Astrocyte of the cerebellum (primary cell): ENCODE measurements at places on chromosomes 1 and 21.

DNA sequence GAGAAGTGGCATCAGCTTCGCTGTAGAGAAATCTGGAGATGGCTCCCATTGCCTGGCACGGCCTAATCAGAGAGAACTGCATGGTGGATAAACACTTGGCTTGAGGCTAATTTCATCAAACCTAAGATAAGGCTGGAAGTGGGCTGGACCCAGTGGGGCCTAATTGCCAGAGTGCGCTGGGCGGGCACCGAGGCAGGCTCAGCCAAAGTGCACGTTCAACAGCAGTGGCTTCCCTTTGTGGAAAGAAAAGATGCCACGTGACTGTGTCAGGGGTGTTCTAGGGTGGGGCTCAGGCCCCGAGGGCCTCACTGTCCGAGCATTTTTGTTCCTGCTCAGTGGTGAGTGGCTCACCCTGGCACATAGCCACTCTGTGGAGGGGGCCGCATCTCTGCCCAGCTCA is 5.8 kb downstream of the PLCH2 start:
- no peak for DNase-seq

DNA sequence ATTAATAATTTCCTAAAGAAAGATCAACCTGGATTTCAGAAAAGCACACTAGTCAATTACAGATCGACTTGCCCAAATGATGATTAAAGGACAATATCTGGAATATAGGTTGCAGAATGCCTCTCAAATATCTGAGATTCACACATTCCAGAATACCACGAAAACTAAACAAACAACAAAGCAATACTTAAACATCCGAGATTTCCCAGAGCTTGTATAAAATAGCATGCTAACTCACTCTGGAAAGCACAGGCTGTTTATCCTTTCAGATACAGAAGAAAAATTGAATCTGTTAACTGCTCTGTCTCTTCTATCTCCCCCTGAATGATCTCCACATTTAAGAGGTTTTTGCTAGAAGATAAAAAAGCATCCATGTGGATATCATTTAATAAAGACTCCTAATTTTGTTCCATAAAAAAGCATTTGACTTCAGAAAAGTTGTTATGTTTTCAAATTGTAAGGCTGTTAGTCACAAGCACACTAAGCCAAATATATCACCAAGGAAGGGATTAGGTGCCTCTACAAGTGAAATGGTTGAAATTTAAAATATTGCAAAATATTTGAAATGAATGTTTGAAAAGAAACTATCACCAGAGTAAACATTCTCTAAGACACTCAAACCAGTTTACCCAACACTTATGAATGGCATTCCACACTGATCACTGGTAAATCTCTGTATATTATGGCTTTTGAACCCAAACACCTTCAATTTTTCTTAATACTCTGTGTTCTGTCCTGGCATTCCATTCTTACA is 865.1 kb upstream of the ADAMTS5 start:
- DNase-seq: no peak

GRCh38 chr21:39559511-39559910 is 53.2 kb upstream of the B3GALT5 start:
- no peak for DNase-seq

GRCh38 chr21:29350246-29350779 is 51.6 kb downstream of the BACH1 start:
- no peak for DNase-seq

DNA sequence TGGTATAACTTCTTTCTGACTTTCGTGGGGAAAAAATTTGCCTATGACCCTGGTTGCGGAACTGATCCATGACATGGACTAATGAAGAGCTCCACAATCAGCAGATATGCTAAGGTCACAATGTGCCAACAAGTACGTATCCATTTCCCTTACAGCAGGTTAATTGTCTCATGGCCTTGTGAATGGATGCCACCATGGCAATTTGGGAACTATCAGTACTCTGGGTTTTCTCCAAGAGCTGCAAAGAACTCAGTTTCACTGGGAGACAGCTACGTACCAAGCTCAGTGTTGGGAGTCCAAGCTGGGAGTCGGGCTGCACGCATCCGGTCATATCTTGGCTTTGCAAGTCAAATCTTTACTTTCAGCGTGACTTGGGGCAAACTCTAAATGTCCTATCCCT is 64.8 kb downstream of the TIAM1 start:
- no peak for DNase-seq

DNA sequence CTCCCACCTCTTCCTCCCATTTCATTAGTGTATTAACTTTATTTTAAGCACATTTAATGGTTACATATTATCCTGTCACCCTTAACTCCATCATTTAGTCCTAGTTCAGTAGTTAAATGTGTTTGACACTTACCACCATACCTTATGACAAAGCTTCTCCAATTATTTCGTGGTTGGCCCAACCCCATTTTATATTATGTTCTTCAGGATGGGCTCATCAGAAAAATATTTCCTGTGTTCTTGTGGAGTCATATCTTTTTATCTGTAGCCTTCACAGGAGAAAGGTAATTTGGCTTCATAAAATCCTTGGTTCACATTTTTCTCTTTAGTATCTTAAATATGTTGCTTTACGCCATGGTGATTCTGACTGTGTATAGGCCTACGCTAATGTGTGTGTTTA is 142.3 kb upstream of the COL6A1 start:
- no peak for DNase-seq

- peak; percentile 19 for DNase-seq
Measured at GRCh38 chr21:18951271-18952038, 547.9 kb upstream of the TMPRSS15 start.

DNA sequence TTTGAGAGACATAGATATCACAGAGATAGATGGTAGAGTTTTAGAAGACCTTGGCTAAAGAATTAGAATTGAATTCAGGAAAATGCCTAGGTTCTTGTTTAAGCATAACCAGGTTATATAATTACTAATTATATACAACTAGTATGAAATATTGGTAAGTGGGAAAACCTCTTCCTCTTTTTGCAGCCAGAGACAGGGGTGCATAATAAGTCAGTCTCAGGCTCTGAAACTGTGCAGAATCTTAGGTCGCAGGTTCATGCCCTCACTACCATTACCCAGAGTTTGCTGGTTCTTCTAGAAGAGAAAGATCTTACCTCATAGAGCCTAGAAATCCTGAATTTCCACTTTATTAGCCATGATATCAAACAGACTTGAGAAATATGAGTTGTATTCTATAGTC is 183.3 kb downstream of the NEK7 start:
- DNase-seq: no peak

- DNase-seq: no peak
Measured at GRCh38 chr1:233791721-233792120, 112.8 kb upstream of the SLC35F3 start.

DNA sequence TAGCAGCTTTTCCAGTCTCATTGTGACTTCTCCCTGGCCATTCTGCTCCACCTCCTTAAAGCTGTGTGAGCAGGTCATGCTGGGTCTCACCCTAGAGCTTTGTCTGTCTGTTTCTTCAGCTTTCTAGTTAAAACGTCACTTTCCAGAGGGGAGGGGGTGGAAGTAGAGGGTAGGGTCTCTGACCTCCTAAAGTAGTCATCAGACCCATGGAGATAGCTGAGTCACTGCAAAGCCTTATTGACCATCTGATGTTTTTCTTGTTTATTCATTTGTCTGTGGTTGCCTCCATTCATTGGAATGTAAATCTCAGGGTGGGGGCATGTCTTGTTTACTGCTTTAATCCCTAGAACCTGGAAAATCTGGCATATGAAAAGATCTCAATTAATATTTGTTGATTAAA is 52.7 kb downstream of the ELF3 start:
- no peak for DNase-seq

DNA sequence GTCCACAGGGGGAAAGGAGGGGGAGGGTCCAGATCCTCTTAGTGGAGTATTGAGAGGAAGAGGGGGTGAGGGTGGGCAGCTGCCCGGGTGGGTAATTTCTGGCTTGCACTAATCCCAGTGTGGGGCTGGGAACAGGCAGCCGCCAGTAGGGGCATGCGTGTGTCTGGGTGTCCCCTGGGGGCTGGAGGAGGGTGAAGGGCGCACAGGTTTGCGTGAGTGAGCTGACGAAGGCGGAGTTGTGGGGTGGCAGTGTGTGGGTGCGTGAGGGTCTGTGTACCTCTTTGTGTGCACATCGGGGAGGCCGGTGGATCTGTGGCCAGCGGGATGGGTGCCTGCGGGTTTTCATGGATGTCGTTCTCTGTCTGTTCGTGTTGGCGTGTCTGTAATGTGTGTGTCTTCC is 97.3 kb downstream of the PAX7 start:
- DNase-seq: no peak

DNA sequence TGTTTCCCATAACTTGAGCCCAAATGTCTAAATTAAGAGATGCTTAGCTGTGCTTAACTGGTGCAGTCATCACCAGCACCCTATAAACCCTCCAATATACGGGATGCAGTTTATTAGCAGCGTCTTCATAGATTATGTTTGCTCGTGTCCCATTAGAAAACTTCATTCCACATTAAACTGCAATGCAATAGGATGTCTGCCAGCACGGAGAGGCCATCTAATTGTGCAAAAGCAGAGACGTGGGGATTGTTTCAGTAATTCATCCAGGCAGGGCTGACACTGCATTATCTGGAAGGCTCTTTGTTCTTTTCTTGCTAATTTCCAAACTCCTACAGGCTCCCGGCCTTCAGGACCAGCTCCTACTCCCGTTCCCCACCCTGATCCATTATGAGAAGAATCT is 89.5 kb downstream of the CSMD2 start:
- no peak for DNase-seq

GRCh38 chr1:67261680-67262079 is 46.0 kb upstream of the IL12RB2 start:
- no peak for DNase-seq

GRCh38 chr21:15480160-15480559 is 249.6 kb upstream of the USP25 start:
- no peak for DNase-seq

DNA sequence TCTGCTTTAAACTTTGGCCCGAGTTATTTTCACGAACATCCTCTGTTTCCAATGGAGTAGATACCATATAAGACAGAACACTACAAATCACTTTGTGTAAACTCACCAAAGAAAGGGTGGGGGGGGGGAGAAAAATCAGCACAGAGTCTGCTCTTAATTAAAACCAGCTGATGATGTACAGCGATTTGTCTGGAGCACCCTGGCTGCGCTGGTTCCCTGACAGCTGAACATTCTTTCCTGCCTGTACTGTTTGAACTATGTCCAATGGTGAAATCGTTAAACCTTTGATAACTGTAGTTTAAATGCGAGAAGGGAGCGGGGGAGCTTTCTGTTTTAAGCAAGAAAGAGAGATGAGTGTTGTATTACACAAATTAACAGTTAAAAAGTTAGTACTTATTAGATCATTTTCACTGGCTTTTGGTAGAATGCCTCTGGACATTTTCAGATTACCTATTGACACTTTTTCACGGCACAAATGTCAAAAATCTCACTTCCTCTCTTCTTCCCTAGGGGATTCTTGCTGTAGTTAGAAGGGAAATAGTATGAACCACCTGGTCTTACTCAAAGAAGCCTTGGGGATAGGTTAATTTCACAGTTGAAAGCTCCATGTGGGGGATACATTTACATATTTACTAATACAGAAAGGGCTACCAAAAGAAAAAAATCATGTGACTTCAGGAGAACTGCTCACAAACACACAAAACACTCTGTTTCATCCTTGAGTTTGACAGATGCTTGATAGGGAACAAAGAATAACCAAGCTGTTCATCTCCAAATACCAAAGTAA is 140.2 kb upstream of the RUNX1 start:
- peak; percentile 63 for DNase-seq

DNA sequence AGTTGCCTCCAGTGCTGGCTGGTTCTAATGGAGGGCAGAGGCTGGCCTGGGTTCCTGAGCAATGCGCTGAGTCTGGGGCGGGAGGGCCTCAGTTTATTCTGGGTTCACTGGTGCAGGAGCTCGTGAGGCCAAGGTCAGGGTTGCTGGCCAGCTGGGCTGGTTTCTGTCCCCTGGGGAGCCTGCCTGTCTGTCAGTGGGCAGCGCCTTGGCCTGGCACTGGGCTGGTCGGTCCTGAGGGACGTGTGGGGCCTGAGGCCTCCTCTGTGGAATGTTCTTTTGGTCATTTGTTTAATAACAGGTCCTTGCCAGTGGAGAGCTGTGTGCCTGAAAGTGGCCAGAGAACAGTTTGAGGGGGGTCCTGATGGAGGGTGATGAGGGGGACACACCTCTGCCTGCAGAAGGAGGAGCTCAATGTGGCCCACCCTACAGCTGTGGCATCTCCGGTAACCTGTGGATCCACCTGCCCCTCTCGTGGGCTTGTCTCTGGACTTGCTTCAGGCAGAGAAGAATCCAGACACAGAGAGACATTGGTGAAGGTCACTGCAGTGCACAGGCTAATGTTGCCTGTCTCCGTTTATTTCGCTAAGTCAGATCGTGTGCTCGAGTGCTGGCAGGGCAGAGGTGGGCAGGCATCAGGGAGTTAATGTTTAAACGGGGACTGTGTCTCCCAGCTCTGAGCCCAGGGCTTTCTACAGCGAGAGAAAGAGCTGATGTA is 34.6 kb downstream of the COQ8A start:
- DNase-seq: no peak

DNA sequence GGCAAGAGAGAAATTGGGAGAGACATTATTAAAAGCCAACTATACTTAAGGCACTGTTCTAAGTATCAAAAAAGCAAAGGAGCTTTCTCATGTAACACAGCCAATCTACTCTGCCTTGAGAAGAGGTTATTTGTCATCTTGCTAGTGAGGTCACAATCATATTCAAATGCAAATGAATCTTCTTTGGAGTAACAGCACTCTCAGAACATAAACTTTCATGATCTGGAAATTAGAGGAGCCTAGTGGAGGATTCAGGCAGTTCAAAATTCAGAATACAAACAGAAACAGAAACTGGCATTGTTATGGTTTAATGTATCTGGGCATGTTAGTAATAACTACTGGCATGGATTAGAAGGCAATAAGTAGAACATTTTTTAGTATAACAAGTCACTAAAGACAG is 57.4 kb downstream of the ARID4B start:
- peak; percentile 69 for DNase-seq

- no peak for DNase-seq
Measured at GRCh38 chr1:227362039-227362438, 43.7 kb upstream of the CDC42BPA start.

DNA sequence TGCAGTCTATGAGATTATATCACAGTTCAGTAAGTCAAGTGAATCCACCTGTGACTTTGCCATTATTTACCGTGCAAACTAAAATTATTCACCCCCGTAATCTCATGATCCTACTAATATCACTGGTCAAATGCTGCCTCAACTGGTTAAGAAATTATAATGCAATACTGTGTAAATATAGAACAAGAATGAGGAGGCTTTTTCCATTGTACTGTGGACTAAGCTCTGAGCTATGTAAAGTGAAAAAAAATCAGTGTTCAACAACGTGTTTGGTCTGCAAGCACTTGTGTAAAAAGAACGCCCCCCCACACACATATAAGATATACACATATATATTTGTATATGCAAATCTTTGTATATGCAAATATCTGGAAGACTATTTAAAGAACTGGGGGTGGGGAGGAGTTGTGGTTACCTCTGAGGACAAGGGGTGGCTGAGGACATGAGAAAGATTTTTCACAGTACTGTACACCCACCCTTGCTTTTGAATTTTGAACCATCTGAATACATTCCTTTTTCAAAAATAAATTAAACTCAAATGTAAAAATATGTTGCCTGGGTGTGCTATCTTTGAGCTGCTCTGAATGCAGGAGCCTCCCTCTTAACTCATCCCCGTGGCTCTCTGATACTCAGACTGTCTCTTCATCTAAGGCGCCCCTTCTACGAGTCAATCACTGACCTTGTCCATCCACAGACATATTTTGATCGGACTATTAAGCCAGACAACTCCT is 57.0 kb downstream of the PTP4A2 start:
- no peak for DNase-seq

- no peak for DNase-seq
Measured at GRCh38 chr1:155004352-155005075, 1.9 kb downstream of the ZBTB7B start.
